ENCODE measurements at places on chromosomes 12 and 14.

GRCh38 chr14:104141621-104142091, 3.3 kb downstream of the KIF26A start:
- no peak for DNase-seq

DNA sequence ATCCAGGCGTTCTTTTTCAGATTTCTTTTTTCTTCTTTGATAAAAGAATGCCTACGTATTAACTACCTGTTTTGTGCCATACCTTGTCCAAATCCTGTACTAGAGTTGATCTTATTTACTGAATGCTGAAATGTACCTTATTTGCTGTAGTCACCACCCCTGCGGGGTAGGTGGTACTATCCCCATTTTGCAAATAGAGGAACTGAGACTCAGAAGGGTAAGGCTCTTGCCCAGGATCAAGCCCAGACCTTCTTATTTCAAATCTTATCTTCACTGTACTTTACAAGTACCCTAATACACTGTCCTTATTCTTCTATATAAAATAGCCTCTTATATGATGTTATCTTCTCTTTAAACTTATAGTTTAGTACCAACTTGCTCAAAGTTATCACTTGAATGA, 206.5 kb downstream of the SLC41A2 start:
- DNase-seq = no peak

GRCh38 chr12:70733385-70733784, 96.2 kb upstream of the PTPRB start:
- DNase-seq = peak; percentile 47

DNA sequence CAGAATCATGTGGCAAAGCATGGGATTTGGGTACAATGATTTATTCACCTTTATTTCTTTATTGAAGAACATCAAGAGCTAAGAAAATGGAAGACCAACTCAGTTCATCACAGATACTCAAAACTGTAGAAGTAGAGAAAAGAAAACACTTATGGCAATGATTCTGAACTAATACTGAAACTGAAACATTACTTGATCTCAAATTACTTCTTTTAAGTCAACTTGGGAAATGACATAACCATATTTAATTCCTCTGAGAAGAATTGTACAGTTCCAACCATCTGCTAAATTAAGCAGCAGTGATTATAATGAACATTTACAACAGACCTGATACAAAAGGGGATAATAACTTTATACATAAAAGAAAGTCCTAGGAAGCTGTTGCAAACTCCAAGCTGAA, 466.5 kb downstream of the TMTC2 start:
- DNase-seq = no peak

- DNase-seq = peak; percentile 14
Observed at GRCh38 chr14:36556811-36557433, 25.5 kb downstream of the NKX2-8 start.

DNA sequence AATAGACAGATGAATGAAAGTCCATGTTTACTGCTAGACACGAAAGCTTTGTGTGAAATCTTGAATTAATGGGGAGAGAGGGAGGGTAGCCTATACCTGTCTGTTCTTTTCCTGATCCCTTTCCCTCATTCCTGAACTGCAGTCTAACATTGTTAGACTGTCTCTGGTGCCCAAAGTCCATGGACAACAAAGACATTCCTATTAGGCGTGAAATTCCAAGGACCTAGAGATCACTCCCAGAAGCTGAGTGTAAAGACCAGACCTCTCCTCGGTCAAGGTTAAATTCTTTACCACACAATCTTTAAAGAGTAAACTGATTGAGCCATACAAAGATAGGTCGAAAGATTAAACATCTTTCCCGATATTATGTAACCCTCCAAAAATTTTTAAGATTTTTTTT, 270.7 kb upstream of the GARIN2 start:
- DNase-seq = no peak

GRCh38 chr12:6767353-6768319, 1.5 kb downstream of the PTMS start:
- no peak for DNase-seq

- no peak for DNase-seq
Observed at GRCh38 chr12:51334764-51335163, 10.8 kb upstream of the BIN2 start.

DNA sequence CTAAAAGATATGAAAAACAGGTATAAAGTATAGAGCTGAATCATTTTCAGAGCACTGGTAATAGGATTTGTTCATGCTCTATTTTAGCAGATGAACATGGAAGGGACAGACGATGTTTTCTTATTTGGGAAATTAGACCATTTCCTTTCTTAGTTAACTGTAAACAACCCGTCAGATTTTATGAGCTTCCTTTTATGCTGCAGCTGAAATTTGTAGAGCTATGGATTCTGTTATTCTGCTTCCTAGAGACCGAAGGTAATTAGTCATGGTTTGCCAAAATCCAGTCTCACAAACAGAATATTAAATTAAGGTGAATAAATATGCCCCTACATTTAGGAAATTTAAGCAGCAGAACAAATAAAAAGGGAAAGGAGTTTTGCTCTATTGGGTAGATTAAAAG, 180.2 kb upstream of the SYT1 start:
- DNase-seq = no peak

- DNase-seq = peak; percentile 47
Observed at GRCh38 chr12:47408171-47408871, 297.5 kb downstream of the RPAP3 start.

DNA sequence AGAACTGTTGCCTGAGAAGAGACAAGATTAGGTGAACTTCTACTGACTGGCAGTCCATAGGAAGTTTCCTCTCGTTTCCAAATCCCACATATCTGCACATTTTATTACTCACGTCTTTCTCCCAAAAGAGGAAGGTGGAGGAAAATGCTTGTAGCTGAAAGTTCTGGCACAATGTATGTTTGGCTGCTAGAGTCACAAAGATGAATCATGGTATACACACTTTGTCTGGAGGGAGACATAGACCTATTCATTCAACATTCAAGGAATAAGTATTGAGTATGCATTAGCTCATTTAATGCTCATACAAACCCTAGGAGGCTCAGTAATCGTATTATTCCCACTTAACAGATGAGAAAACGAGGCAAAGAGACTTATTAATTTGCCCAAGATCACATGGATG, 291.8 kb downstream of the FOXN3 start:
- DNase-seq = no peak

- peak; percentile 75 for DNase-seq
Observed at GRCh38 chr12:54220092-54220557, 31.3 kb upstream of the SMUG1 start.

DNA sequence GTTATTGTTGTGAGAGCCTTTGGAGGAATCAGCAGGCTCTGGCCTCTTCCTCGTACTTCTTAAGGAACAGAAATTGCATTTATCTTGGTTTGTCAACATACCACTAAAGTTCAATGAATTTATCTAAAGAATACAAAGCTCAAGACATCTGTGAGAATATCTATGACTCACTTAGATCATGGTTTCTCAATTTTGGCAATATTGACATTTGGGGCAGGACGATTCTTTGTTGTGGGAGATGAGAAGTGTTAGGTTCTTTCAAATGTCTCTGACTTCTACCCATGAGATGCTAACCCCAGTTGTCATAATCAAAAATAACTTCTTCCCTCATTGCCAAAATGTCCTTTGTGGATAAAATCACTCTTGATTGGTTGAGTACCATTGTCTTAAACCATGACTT, 1190.3 kb downstream of the GALC start:
- DNase-seq = no peak

GRCh38 chr14:97642631-97643030, 845.4 kb downstream of the VRK1 start:
- no peak for DNase-seq

DNA sequence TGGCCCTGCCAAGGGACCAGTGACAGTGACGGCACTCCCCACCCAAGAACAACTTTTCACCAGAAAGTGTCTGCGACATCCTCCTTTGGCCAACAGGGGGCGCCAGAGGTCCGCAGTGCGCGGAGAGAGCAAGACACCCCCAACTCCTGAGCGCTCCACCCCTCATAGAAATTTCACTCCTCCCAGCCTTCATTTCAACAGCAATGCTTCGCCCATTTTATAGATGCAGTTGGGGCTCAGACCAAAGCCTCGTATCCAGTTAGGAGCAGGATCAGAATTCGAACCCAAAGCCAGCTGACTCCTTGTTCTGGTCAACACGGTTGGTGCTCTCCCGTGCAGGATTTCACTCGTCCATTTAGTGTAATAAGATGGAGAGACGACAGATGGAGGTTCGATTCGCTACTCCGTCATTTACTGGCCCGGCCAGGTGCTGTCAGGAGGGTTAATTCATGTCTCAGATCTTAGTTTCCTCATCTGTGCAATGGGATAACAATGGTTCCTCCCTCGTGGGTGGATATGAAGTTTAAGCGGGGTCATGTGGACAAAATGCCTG, 2.4 kb upstream of the POP5 start:
- peak; percentile 73 for DNase-seq

All from HuH-7 (cell line).